ENCODE measurements at places on chromosomes 1 and 21.
A peak's percentile ranks its signal among the peaks of the same experiment; 100 is the strongest.

GRCh38 chr1:46554597-46555381 lies 3.3 kb upstream of the KNCN start:
- no peak for DNase-seq

DNA sequence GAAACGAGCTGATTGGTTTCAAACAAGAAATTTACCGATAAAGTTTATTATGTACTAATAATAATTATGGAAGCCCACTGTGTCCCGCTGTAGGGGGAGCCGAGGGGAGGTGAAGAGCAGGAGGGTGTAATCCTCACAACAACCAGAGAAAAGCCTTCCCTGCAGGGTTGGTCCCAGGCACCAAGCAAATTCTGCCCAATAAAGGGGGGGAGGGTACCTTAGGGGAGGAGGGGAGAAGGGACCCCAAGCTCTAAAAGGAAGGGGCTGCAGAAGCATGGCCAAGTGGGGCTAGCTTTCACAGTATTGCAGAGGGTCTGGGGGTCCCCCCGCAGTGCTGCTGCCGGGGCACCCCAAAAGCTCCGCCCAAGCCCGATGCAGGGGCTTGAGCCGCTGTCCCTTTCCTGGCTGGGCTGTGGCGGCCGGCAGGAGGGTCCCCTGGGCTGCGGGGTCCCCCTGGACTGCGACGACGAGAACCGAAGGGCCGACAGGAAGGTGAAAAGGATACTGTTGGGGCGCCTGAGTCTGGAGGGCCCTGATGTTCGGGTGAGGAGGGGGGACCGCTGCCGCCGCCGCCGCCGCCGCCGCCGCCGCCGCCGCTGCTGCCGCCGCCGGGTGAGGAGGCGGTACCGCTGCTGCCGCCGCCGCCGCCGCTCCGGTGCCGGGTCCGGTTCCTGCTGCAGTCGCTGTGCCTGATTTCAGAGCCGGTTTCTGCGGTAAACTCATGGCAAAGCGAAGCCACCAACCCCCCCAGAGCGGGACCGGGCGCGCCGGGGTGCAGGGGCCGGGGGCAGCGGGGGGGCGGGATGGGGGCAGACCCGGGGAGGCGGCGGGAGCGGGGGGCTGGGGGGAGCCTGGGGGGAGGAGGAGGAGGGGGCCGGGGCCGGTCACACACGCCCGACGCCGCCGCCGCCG lies 771 bp downstream of the EIF4G3 start:
- peak; percentile 34 for DNase-seq

GRCh38 chr1:200776949-200777348 lies 38.3 kb downstream of the CAMSAP2 start:
- no peak for DNase-seq

- DNase-seq, result no peak
These were observed 123.9 kb upstream of the DPYD start for GRCh38 chr1:98044766-98045165.

DNA sequence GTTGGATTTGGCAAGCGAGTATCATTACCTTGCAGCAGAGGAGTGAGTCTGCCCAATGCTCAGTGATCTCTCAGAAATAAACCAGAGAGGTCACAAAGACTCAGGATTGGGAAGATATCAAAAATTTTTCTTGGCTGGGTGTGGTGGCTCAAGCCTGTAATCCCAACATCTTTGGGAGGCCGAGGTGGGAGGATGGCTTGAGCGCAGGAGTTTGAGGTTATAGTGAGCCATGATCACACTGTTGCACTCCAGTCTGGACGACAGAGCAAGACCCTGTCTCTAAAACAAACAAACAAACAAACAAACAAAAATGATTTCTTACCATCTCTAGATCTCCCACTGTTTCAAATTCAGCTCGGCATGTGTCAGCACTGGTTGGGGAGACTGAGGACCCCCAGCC lies 13.3 kb upstream of the BECN2 start:
- DNase-seq, result no peak

GRCh38 chr1:111971396-111971795 lies 18.1 kb downstream of the KCND3 start:
- DNase-seq, result no peak

- no peak for DNase-seq
These were observed 45.9 kb downstream of the FAAP20 start for GRCh38 chr1:2148691-2149090.

DNA sequence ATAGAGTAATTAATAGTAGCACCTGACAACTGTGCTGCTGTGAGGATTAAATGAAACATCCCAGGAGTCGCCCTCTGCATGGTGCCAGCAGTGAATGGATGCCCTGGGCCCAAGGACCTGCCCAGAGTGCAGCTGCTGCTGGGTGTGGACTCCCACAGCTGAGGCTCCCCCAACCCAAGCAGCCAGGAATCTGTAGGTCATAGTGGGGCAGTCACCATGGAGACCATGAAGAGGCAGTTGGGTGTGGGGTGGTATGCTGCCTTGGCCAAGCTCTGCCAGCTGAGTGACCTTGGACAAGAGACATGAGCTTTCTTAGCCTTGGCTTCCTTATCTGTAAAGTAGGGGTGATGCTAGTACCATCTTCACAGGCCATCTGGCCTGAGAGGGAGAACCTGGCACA lies 9.4 kb downstream of the OLIG2 start:
- DNase-seq, result no peak

- no peak for DNase-seq
These were observed 54.7 kb downstream of the NTPCR start for GRCh38 chr1:233005156-233005555.

GRCh38 chr1:172476218-172476811 lies 32.4 kb upstream of the PIGC start:
- no peak for DNase-seq

DNA sequence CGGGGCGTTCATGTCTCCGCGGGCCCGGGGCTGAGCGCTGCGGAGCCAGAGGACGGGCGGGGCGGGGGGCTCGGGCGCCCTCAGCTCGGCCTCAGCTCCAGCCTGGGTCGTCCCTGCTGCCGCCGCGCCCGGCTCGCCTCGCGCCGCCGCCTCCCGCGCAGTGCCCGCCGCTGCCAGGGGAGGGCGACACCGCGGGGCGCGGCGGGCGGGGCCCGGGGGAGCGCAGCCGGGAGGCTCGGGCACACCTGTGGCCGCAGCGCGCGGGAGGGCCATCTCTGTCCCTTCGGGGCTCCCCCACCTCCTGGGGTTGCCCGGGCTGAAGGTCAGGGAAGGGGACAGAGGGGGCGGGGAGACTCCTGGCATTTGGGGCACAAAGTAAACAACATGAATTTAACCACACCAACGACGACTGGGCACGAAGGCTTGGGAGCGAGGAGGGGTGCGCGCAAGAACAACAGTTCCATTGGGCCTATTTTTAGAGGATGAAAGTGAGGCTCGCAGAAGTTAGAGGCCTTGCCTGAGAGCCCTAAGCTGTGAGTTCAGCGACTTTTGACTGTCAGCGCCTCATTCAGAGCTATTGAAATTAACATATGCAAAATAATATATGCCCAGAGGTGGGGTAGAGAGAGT lies at the start of gene FAM131C:
Gene FAM131C, minus strand, starts transcription at position 162 of the 630 bp plus-strand sequence. CDS start 209 bp downstream, outside the sequence.
- no peak for DNase-seq

Measured in stimulated activated CD4-positive, alpha-beta T cell treated with anti-CD3 and anti-CD28 coated beads, TNF-alpha, amount 100 ng/mL, for 24 hours (primary cell).